ENCODE measurements at places on chromosomes 5 and 9.

DNA sequence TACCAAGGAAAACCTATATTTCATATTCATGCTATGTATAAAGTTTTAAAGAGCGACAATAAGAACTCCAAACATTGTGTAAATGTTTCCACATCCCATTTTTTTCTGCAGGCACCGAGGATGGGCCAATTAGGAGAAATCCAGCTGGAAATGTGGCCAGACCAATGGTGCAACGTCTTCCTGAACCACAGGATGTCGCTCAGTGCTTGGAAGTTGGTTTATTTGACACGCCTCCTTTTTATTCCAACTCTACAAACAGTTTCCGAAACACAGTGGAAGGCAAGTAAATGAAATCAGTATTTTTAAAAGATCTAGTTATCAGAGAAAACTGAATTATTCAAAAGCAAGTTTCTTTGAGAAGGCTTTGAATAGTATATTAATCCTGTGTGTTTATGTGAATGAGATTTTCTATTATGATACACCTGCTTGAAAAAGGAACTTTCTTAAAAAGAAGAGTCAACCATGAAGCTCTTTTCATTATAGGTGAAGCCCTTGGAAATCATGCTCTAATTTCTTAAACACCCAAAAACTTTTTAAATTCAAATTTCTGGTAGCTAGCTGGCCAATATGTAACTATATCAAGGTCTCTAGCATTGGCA is 9.1 kb downstream of the TYRP1 start:
- DNase-seq: peak; percentile 68

GRCh38 chr5:39661026-39661779 is 236.4 kb upstream of the DAB2 start:
- peak; percentile 17 for DNase-seq

DNA sequence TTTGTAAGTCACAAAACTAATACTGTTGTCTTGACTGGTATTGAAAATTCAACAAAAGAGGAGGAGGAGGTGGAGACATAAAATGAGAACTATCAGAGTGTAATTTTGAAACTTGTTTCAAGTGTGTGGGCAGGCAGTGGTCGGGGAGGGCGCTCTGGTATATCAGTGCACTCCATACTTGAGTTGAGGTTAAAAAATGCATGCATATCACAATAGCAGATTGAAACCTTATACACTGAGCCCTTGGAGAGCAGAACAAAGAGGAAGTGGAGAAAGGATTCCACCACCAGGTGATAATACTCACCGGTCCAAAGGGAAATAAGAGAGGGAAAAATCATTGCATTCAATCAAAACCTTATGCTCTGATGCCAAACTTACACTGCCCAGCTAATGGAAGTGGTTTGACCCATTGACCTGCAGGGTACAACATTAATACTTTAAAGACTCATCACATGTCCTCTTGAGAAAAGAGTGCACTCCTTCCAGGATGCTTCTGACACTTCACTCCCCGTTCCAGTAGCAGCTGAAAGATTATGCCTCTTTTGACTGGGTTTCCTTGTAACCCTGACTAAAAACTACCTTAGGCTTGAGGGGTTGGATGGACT is 79.5 kb upstream of the FAM169A start:
- DNase-seq: no peak

DNA sequence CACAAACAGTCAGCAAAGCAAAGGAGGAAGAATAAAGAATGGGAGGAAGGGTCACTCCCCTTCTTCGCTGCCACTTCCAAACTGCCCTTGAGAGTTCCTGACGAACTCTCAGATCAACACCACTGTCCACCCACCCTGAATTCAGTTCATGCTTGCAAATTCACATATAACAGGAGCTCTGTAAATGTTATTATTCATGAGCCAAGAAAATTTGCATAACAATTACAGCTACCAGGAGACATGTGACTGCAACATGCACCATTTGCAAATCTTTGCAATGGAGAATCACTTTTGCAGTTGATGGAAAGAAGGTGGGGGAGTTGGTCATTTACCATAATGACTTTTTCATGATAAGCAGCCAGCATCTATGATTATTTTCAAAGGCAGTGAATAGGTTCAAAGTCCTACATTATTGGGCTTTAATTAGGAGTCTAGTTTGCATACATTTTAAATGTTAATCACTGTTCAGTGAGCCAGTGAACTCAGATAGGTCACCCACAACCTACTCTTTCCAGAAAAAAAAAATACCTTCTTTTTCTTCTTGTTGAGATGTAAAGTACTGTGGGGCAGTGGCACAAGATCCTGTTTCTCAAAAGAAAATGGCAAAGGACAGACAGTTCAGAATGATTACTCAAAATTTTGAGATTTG is 149.7 kb downstream of the CAAP1 start:
- DNase-seq: no peak

- no peak for DNase-seq
Measured at GRCh38 chr9:9846557-9846956, 766.2 kb downstream of the PTPRD start.

- DNase-seq: peak; percentile 84
Measured at GRCh38 chr9:34651876-34652601, at the start of gene IL11RA. Gene IL11RA (plus strand): TSS chr9:34652185. CDS start chr9:34655218, 3,033 bp downstream.

- no peak for DNase-seq
Measured at GRCh38 chr5:134902071-134902801, 2.7 kb upstream of the PCBD2 start.

Measured in astrocyte (in vitro differentiated cells and primary cell).